ENCODE measurements at places on chromosomes 5 and 9. TPM values are rescaled to one million over a fixed set of nuclear protein-coding genes. Genes with fewer than 3 reads are reported as not detected.

The MLANA gene
- total RNA-seq = not detected

The TNFSF15 gene
- total RNA-seq = 0.09 TPM

The SERF1B gene
- 7.6 TPM for total RNA-seq

The OLFML2A gene
- 5.7 TPM for total RNA-seq

The KCNIP1 gene
- total RNA-seq = not detected

The COL5A1 gene
- total RNA-seq = 93.8 TPM

The TSSK1B gene
- 0.16 TPM for total RNA-seq

The GARIN3 gene
- not detected for total RNA-seq

The KIF4B gene
- total RNA-seq = 0.09 TPM

The PCDHGA4 gene
- total RNA-seq = 4.7 TPM

The PAX5 gene
- not detected for total RNA-seq

The SLC46A2 gene
- total RNA-seq = not detected

The GPX3 gene
- total RNA-seq = 14.9 TPM

The EMB gene
- total RNA-seq = 4.3 TPM
